ENCODE measurements at places on chromosomes 2 and 18.

DNA sequence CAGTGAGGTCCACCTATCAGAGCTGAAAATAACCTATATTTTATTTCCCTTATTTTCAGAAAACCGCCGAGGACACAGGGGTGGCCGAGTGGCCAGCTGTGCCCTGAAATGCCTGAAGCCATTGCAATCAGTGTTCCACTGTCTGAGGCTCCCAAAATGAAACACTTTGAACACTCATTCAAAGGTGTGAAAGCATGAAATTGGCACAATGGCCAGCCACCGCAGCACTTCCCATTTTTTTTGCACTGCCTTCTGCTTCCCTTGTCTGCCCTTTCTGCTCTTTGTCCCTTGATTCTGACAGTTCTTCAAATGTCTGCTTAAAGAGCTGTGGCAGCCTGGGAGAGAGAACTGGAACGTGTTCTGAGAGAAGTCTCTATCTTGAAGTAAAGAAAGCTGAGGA is 1127.5 kb upstream of the CELF4 start:
- no peak for DNase-seq

GRCh38 chr2:10137053-10137843 is 14.7 kb downstream of the RRM2 start:
- no peak for DNase-seq

GRCh38 chr2:54523324-54523959 is 67.3 kb downstream of the SPTBN1 start:
- no peak for DNase-seq

DNA sequence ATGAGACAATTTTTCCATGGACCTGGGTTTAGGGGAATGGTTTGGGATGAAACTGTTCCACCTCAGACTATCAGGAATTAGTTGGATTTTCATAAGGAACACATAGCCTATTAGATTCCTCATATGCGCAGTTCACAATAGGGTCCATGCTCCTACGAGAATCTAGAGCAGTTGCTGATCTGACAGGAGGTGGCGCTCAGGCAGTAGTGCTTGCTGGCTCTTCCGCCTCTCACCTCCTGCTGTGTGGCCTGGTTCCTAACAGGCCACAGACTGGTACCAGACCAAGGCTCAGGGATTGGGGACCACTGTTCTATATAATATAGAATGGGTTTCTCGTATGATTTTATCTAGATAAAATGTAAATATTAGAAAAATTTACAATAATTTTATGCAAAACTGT is 338.7 kb downstream of the CPS1 start:
- no peak for DNase-seq

GRCh38 chr18:76992226-76993084 is 140.1 kb downstream of the MBP start:
- DNase-seq, result no peak

GRCh38 chr18:63346480-63347183 is 20.4 kb downstream of the KDSR start:
- DNase-seq, result no peak

- DNase-seq, result no peak
Measured at GRCh38 chr2:173307293-173307692, 47.4 kb upstream of the CDCA7 start.

DNA sequence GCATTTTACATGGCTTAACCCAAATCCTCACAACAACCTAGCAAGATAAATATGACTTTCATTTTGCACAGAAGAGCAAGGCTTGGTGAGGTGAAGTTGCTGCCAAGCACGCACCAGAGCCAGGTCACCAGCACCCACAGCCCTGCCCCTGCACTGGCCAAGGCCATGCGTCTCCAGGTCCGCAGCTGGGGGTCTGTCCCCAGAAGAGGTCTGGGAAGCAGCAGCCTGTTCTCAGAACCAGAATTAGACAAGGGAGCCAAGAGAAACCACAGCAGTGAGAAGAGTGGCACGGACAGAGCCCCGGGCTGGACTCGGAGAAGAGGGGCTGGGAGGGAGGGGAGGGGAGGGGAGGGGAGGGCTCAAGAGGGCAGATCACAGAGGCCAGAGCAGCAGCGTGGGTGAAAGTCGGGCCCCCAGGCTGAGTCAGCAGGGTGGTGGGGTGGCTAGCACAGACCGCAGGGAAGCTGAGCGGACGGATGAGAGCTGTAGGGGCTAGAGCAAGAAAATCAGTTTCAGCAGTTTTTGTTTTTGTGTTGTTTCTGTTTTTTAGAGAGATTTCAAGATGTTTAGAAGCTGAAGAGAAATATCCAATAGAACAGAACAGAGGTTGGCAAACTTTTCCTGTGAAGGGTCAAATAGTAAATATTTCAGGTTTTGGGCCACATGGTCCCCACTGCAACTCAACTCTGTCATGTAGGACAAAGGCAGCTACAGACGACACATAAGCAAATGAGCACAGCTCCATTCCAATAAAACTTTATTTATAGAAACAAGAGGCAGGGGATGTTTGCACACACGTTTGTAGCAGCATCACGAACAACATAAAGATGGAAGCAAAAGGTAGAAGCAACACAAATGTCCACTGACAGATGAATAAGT is 7.4 kb upstream of the MTERF4 start:
- DNase-seq, result no peak
